ENCODE measurements at places on chromosomes 5 and 9.

DNA sequence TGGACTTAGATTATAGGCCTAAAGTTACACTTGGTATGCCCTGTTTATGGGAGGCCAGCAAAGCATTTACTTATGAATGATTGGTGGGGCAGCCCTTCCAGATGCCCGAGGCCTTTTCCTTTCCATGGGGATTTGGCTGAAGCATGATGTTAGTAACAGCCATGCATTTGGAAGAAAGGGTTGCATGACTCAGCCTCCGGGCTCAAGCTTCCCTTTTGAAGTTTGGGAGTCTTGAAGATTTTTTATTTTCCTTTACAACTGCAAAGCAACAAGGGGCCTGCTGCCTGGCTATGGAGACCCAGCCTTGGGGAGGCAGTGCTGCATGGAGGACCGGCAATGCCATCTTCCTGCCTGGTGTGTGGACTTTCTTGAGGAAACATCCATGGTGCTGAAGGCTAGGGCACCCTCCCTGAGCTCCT lies 244.7 kb downstream of the ICE1 start:
- no peak for DNase-seq

GRCh38 chr5:154498591-154498990 lies 20.6 kb upstream of the HAND1 start:
- DNase-seq, result no peak

DNA sequence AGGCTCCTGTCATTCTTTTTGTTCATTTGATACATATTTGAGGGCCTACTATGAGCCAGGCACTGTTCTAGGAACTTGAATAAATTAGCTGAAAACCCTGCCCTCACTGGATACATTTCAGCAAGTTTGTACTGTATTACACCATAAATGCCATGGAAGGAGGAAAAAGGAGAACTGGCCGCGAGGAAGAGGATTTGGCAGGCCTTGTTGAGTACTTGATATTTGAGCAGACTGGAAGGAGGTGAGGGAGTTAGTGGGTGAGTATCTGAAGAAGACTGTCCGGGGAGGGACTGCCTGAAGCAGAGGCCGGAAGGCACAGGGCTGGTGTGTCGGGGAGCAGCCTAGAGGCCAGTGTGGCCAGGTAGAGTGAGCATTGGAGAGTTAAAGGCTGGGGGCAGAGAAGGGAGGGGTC lies 4.5 kb downstream of the SNX30 start:
- no peak for DNase-seq

DNA sequence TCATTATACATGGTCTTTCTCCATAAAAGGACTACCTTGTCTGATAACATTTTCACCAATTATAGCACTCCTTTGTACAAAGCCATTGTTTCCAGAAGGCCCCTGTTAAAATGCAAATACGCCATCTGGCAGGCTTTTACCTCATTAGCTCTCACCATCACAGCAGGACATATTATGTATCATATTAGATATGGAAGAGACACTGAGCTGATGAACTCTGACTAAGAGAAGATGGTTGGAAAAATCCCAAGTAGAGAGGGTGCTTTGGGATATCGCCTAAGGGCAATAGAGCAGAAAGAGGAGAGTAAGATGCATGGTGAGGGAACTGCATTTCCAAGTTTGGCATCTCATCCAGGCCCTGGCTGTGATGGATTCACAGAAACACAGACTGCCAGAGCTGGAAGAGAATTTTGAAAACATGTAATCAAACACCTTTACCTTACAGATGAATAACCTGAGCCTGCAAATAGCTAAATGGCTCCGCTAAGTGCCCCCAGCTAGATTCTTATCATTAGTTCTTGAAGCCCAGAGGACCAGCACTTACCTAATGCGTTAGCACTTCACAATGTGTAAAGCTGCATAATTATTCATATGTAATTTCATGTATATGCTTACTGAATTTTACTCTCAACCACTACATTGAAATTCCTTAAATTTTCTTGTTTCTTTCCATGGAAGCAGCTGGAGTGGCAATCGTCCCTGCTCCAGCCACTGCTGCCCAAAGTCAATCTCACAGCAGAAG lies 393.6 kb upstream of the IZUMO3 start:
- no peak for DNase-seq

DNA sequence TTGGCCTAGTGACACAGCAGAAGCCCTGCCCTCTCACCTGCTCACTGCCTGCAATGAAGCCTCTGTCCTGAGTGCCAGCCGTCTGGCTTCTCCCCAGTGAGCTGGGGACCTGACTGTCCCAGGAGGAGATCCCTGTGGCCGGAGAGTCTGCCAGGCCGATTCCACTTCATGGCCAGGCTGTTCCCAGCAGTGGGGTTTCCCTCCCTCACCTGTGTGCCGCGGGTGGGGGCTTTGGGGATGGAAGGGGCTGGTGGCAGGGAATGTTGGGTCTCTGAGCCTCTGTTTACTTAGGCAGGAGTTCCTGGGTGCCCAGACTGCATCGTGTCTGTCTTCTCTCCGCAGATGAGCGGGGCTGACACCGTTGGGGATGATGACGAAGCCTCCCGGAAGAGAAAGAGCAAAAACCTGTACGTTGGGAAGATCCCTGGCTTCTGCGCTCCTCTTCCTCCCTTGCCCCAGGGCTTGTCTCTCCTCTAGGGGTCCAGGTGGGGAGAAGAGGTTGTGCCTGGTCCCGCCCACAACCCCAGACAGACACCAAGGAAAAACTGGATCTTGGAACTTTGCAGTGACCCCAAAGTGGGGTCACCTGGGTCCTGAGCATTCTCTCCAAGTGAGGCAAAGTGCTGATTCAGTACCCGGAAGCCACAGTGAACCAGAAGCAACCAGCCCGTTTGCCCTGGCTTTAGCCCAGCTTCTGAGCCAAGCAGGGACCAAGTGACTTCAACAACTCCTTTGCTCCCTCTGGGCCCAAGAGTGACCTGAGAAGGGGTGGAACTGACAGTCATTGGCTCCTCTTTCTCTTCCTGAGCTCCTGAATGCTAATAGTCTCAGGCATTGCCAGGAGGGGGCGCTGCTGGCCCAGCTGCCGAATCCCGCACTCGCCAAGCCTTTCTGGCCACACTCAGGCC lies 127.7 kb downstream of the RGS3 start:
- DNase-seq, result no peak

- peak; percentile 30 for DNase-seq
These were observed 173.7 kb upstream of the POU5F2 start for GRCh38 chr5:93915142-93915553.

GRCh38 chr5:159669559-159669958 lies 246.7 kb upstream of the ADRA1B start:
- no peak for DNase-seq

- DNase-seq, result no peak
These were observed 20.4 kb upstream of the TNFSF8 start for GRCh38 chr9:114950761-114951160.

Measured in Panc1 (cell line).